ENCODE measurements at places on chromosomes 6 and 20. TPM values are rescaled to one million over a fixed set of nuclear protein-coding genes. Genes with fewer than 3 reads are reported as not detected.

CRYBG1 gene
- 21.1 TPM for total RNA-seq

TRIM40 gene
- not detected for total RNA-seq

LHFPL5 gene
- total RNA-seq, result not detected

HACE1 gene
- total RNA-seq, result 17.5 TPM

SNAP91 gene
- total RNA-seq, result not detected

RSPO3 gene
- total RNA-seq, result not detected

LST1 gene
- total RNA-seq, result 40.4 TPM

HLA-DQB2 gene
- total RNA-seq, result not detected

KIAA0408 gene
- total RNA-seq, result 2.6 TPM

DNA sequence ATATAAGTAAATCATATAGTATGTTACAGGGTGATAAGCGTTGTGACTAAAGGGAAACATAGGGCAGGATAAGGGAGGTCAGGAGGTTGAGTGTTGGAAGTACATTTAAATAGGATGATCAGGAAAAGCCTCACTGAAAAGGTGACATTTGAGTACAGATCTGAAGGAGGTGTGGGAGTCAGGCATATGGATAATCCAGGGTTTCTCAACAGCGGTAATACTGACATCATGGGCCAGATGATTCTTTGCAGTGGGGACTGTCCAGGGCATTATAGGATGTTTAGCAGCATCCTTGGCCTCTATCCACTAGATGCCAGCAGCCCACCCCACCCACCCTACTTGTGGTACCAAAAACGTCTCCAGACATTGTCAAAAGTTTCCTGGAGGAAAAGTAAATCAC, 292.6 kb upstream of the PREP start:
- DNase-seq, result no peak
- no peak overlapping the region for H3K27ac ChIP-seq
- H3K27me3 ChIP-seq, result peaks cover 12% of the 10 kb centered on the region
- no peaks in the 10 kb centered on the region for H3K36me3 ChIP-seq

GRCh38 chr20:54385746-54386145, 89.6 kb upstream of the DOK5 start:
- H3K27ac ChIP-seq, result no peak overlapping the region
- H3K4me1 ChIP-seq, result no peaks in the 10 kb centered on the region
- no peaks in the 10 kb centered on the region for H3K36me3 ChIP-seq
- no peak overlapping the region for H3K4me3 ChIP-seq
- peaks cover 24% of the 10 kb centered on the region for H3K27me3 ChIP-seq

GRCh38 chr20:40990542-40991120, 38.0 kb upstream of the TOP1 start:
- DNase-seq, result peak; percentile 86
- no peaks in the 10 kb centered on the region for H3K27me3 ChIP-seq
- no peak overlapping the region for H3K4me3 ChIP-seq

GRCh38 chr6:168349718-168350210, 30.2 kb upstream of the DACT2 start:
- H3K27me3 ChIP-seq, result peaks cover 16% of the 10 kb centered on the region
- H3K4me3 ChIP-seq, result no peak overlapping the region
- peaks cover 3% of the 10 kb centered on the region for H3K4me1 ChIP-seq
- no peak for DNase-seq

GRCh38 chr6:110098511-110099116, 80.9 kb downstream of the WASF1 start:
- no peaks in the 10 kb centered on the region for H3K4me1 ChIP-seq
- H3K27me3 ChIP-seq, result no peaks in the 10 kb centered on the region
- no peaks in the 10 kb centered on the region for H3K36me3 ChIP-seq
- DNase-seq, result no peak
- no peak overlapping the region for H3K4me3 ChIP-seq

DNA sequence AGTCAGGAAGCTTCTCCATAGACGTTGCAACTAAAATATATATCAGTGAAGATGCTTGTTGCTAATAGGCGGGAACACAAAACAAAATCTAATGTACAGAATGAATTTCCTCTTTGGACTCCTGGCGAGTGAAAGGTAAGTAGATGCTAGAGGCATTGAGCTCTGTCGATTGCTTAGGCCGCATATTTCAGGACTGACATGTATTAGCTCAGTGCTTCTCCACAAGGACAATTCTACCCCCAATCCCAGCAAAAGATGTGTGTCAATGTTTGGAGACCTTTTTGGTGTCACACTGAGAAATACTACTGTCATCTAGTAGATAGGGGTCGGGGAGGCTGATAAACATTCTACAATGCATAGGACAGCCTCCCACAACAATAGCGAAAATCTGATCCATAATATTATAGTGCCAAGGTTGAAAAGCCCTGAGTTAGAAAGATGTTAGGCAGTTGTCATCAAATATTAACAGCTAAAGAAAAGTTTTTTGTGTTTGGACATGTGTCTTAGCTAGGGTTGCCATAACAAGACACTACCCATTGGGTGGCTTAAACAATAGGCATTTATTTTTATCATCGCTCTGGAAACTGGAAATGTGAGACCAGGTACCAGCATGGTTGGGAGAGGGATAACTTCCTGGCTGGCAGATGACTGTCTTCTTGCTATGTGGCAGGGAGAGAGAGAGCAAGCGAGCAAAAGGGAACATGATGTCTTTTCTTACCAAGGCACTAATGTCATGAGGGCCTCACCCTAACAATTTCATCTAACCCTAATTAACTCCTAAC, 48.0 kb upstream of the BCAS1 start:
- H3K4me1 ChIP-seq, result no peaks in the 10 kb centered on the region
- no peak for DNase-seq

DNA sequence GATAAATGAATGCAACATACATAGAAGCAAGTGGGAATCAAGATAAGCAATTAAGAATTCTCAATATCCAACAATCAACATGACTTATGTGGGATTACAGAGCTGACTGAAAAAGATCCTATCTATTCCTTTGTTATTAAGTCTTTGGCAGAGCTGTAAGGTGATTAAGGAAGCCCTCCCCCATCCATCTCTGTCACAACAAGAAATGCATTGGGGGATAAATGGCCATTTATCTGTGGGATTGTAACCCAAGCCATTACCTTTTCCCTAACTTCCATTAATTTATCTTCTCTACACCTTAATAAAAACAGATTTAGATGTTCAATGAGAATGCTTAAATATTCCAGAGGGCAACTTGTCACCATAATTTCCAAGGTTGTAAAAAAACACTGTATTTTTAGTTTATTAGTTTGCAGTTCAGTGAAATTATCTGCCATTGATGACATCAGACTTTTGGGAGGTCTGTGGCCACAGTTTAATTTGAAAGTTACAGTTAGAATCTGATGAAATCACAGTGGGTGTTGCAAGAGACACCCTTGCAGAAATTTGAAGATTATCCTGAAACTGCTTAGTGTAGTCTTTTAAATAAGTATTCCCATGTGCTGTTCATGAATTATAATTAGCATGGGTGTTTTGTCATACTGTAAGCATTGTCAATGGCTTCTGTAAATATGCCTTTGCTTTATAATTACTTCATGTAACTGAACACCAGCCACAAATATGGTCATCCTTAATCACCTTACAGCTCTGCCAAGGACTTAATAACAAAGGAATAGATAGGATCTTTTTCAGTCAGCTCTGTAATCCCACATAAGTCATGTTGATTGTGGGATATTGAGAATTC, 49.4 kb upstream of the FYN start:
- H3K4me3 ChIP-seq, result no peak overlapping the region
- no peak for DNase-seq
- H3K36me3 ChIP-seq, result no peaks in the 10 kb centered on the region
- H3K27me3 ChIP-seq, result no peaks in the 10 kb centered on the region
- H3K27ac ChIP-seq, result peak overlapping the region; percentile 71

- H3K4me3 ChIP-seq, result peak overlapping the region; percentile 24
- H3K27me3 ChIP-seq, result no peaks in the 10 kb centered on the region
- peak overlapping the region; percentile 92 for H3K27ac ChIP-seq
- H3K36me3 ChIP-seq, result peaks cover 9% of the 10 kb centered on the region
- peaks cover 29% of the 10 kb centered on the region for H3K4me1 ChIP-seq
These were observed 71.9 kb downstream of the FAM120B start for GRCh38 chr6:170378502-170378901.

DNA sequence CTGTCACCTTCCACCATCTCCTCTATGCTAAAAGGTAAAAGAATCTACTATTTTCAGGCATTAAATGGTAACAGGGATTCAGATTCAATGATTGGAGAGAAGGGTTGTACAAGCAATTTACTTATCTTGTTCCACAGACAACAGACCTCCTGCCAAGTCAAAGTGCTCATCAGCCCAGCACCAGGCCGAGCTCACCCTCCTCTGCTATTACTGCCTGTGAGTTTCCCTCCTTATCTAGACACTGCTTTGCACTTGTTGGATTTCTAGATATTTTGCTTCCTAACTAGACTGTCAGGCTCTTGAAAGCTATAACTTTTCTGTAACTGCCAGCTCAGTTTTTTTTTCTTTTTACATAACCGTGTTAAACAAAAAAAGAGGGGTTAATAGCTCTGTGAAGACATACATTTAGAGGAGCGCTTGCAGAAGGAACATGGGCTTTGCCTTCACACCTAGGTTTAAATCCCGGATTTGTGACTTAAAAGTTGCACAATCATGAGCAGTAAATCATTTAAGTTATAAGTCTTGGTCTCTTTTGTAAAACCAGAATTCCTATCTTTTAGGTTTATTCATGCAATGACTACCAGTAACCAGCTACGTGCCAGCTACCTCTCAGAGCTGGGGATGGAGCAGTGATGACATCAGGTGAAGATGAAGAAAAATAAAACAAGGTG, 1.1 kb upstream of the FAM162B start:
- H3K4me3 ChIP-seq, result no peak overlapping the region
- H3K27me3 ChIP-seq, result peaks cover 46% of the 10 kb centered on the region
- H3K4me1 ChIP-seq, result peaks cover 5% of the 10 kb centered on the region
- no peaks in the 10 kb centered on the region for H3K36me3 ChIP-seq
- DNase-seq, result no peak

DNA sequence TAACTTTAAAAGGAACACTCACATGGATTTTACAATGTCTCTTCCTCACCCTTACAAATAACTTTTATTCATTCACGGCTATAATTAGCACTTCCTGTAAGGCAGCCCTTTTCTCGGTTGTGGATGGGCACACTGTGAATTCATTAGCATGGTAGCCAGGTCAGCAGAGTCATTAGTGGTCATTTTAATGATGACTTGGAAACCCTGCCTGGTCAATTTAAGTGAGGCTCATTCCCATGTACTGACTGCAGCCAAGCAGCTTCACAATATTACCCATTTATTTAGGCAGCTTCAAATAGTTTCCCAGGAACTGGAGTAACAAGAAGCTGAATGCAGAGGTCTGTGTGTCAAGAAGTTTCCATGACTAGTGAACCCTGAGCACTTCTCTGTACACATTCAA, 248.8 kb downstream of the KHDC1L start:
- no peaks in the 10 kb centered on the region for H3K27me3 ChIP-seq
- no peaks in the 10 kb centered on the region for H3K4me1 ChIP-seq
- no peak for DNase-seq
- no peak overlapping the region for H3K4me3 ChIP-seq

- H3K27me3 ChIP-seq, result peaks cover 5% of the 10 kb centered on the region
- H3K4me1 ChIP-seq, result no peaks in the 10 kb centered on the region
- no peak overlapping the region for H3K4me3 ChIP-seq
- no peak for DNase-seq
These were observed 232.5 kb downstream of the PKHD1 start for GRCh38 chr6:51854876-51855275.

Data from activated CD8-positive, alpha-beta T cell treated with anti-CD3 and anti-CD28 coated beads for 36 hours (primary cell).